Activated CD4-positive, CD25-positive, alpha-beta regulatory T cell (primary cell): ENCODE measurements at places on chromosomes 2 and 18.

GRCh38 chr2:196988639-196989038 is 62.1 kb upstream of the PGAP1 start:
- DNase-seq = no peak

- peak; percentile 17 for DNase-seq
Observed at GRCh38 chr2:172442072-172442895, 14.9 kb downstream of the ITGA6 start.

- no peak for DNase-seq
Observed at GRCh38 chr18:47929681-47930198, 719 bp downstream of the SMAD2 start.

GRCh38 chr2:14587119-14587518 is 45.4 kb upstream of the LRATD1 start:
- no peak for DNase-seq

DNA sequence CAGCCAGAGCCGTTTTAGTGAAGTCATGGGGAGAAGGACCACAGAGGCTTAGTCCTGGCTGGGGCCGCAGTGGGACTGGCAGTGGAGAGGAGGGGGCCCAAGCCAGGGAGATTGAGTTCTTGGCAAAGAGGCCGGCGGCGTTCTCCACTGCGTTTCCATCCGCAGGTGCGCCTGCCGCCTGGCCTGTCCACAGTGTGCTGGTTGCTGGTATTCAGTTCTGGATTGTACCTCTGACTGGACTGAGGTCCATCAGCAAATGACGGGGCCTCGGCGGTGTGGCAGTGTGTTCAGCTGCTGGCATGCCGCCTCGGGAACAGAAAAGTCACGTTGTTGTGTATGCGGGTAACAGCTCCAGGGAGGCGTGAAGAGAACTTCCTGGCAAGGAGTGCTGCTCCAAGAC is 36.8 kb downstream of the LRRFIP1 start:
- no peak for DNase-seq

DNA sequence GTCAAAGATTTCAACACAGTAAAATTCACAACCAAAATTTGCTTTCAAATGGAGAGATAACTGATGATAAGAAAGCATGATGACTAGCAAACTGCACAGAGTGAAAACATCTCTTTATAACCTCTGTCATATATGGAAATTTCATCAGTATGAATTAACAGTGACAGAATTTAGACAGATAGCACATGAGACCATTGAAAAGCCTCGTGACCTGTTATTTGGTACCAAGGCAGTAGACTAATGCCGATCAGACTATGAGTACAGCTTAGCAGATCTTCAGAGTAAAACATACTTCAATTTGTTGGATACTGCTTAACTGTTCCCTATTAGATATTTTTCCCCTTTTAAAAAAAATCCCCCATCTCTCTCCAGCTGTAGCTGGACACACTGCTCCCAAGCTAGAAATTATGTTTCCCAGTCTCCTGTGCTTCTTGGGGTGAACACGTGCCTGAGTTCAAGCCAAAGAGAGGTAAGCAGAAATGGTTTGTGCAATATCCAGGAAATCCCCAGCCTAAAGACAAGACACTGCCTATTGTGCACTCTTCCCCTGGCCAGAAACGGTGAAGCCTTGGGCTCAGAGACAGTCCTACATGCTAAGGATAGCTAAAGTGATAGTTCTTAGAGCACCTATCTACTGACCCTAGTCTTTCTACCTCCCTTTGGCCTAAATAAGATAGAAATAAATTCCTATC is 256.1 kb downstream of the NCKAP5 start:
- DNase-seq = no peak

- no peak for DNase-seq
Observed at GRCh38 chr2:185990861-185991525, 252.4 kb downstream of the FSIP2 start.

DNA sequence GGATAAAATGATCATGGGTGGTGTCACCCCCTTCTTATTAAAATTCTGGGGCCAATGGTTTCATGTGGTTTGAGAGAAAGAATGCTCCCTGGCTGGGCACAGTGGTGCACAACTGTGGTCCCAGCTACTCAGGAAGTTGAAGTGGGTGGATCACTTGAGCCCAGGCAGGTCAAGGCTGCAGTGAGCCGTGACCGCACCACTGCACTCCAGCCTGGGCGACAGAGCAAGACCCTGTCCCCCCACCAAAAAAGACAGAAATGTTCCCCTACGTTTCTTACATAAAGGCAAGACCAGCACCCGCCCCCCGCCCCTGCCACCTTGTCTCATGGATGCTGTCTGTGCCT is 53.0 kb upstream of the ID2 start:
- no peak for DNase-seq

DNA sequence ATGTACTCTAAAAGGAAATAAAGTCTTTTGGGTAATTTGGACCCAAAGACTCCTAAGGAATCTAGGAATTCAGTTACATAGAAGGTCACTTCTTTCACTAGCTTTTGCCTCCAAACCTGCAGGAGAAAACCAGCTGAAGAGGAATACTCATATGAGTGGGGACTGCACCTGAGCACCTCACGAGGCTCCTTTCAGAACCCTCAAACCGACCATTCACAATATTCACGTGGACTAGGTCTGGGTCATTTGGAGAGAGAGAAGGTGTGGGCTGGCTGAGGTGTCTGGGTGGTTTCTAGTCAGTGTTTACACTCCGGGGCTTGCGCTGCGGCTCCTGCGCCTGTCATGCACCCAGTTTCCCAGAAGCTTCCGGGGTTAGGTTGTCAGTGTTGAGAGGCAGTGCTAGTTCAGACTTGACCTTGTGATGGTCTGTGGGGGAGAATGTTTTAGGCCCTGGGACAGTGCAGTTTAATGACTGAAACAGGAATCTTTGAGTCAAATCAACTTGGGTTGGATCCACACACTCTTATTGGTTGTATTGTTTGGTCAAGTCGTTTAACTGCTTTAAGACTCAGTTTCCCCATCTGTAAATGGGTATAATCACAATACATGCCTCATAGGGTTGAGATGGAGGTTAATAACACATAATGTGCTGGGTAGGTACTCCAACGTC is 78.4 kb downstream of the LIMS1 start:
- no peak for DNase-seq

DNA sequence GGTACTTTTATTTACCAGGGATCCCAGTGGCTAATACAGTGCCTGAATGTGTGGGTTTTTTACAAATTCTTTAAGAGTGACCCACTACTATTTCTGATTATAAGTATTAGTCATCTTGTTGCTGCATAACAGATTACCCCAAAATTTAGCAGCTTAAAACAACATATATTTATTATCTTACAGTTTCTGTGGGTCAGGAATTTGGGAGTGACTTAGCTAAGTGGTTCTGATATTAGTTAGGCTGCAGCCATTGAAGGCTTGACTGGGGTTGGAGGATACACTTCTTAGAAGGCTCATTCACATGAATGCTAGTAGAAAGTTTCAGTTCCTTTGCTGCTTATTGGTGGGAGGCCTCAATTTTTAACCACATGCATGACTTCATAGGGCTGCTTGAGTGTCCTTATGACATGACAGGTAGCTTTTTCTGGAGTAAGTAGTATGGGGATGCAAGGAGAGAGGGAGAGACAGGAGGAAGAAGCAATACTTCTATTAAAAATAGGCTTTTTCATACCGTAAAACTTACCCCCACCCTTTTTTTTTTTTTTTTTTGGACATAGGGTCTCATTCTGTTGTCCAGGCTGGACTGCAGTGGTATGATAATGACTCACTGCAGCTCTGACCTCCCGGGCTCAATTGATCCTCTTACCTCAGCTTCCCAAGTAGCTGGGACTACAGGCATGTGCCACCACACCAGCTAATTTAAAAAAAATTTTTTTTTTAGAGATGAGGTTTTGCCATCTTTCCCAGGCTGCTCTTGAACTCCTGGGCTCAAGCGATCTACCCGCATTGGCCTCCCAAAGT is 13.3 kb upstream of the POLE4 start:
- no peak for DNase-seq

GRCh38 chr2:232609607-232610006 is 23.8 kb upstream of the EFHD1 start:
- no peak for DNase-seq

DNA sequence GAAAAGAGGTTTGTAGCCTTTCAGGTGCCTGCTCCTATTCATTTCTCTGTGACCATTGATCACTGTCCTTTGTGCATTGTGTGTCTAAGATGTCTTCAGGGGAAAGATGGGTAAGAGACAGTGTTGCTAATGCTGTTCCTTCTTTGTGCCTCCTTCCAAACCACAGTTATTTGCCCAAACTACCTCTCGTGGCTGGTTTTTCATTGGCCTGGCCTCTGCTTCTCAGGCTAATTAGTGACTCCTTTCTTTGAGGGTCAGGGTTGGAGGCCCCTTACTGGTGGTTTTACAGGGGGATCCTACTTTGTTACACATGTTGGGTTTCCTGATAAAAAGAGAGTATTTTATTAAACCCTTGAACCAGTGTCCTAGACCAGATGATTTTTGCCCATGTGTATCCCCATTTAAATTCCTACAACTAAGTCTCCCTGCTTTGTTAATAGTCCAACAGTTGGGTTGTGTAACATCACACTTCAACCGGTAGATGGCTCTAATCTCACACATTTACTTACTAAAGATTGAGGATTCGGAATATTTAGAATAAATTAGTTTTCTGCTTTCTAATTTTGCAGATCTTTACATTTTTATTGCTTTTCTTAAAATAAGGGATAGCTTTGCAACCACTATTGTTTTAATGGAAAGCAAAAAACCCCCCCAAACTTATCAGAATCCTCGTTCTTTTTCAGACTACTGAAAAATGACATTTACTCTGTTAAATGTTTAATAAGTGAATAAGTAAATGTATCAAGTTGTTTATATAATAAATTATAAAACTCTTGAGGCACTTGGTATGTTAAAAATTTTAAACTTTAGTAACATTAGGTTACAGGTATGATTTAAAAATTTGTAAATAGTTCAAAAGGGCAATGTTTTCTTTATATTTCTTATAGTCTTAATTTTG is 2.4 kb downstream of the MARS2 start:
- no peak for DNase-seq

GRCh38 chr18:12491611-12492435 is 84.1 kb downstream of the PRELID3A start:
- DNase-seq = no peak

DNA sequence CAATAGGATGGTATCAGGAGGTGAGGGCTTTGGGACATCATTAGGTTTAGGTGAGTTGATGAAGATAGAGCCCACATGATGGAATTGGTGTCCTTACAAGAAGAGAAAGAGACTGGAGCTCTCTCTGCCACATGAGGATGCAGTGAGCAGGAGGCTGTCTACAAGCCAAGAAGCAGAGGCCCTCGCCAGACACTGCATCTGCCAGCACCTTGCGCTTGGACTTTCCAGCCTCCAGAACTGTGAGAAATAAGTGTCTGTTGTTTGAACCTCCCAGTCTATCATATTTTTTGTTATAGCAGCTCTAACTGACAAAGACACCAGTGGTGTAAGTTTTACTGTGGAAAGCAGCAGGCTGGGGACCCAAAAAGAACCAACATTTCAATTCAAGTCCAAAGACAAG is 571.1 kb upstream of the ID2 start:
- DNase-seq = no peak
